Hippocampal formation (tissue), 2 donors: ENCODE measurements at places on chromosomes 2 and 18.

GRCh38 chr2:69180227-69180626, 167.2 kb downstream of the ANTXR1 start:
- DNase-seq: no peak

DNA sequence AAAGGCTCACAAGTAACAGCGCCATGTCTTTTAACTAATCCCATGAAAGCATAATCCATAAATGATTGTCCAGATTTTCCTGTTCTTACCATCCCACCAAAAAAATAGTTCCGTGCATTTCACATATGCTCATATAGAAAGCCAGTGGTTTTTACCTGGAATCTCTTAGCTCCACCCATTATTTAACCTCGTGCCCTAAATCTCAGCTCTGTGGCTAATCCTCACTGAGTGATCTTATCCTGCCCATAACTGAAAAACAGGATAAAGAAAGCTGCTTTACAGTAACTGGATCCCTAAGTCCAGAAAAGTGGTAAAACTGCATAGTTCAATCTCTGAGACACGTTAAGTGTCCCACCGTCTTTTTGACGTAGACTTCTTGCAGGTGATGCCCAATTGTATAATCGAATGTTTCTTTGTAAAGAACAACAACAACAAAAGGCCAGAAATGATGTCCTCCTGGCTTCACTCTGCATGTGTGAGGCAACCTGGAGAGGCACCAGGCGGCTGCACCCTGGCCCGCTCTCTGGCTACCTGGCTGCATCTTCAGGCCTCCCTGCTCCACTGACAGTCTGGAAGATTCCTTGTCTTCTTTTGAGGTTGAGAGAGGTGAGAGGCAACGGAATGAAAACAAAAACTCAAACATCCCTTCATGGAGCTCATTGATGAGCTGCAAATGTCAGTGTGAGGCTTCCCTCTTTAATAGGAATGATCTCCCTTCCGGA, 38.6 kb downstream of the FEZ2 start:
- no peak for DNase-seq

GRCh38 chr2:237652181-237652580, 24.8 kb downstream of the LRRFIP1 start:
- DNase-seq: no peak

- no peak for DNase-seq
Measured at GRCh38 chr2:113219889-113220641, 46.3 kb downstream of the PSD4 start.

DNA sequence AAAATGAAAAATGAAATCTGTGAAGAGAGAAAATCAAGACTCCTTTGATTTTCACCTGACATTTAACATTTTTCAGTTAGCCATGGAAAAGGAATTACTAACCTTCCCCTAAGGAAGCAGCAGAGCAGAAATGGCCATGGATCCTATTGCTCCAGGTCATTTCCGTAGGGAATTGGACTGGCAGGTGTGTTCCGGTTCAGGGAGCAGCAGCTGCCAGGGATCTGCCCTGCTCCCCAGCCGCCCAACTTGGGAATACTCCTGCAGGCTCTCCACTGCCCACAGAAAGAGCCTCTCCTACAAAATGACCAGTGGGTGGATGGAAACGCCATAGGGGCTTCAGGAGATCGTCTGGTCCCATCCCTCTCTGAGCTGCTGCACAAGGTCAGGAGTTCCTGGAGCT, 86.0 kb upstream of the MAPK4 start:
- no peak for DNase-seq

DNA sequence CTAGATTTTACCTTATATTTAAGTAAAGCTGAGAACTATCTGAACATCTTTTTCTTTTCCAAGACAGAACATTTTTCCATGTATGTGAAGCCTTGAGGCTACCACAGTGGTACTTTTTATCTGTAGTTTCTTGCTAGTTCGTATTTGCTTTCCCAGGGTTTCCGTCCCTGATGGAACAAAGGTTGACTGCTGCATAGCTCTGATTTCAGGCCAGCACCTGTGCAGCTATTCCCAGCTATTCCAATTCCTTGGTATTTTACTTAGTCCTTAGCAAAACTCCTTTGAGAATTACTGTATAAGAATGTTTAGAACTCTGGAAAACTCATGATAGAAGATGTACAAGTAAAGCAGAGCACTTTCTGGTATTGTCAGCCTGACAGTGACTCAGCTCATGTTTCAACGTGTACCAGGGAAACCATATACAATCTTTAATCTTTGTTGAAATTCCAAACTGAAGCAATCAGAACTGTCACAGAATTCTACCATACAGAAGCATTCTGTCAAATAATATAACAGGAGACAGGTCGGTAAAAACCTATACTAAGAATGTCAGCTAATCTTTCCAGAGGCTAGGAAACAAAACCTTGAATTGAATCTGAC, 162.2 kb downstream of the PKP4 start:
- no peak for DNase-seq

DNA sequence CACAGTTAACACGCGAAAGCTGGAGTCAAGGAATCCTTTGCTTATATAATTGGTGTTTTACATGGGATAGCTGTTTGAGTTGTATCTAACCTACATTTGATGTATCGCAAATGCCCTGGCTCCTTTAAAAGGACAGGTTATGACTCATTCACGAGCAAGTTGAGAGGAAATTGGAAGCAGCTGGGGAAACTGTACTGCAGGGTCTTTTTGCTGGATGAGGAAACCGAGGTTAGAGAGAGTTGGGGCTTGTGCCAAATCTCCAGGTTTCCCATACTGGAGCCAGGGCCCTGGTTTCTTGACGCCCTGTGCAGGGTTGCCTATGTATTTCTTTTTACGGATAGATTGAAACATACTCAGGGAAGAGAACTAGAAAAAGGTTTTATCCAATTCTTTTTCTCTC, 60.0 kb upstream of the SPTBN1 start:
- DNase-seq: no peak
